ENCODE measurements at places on chromosomes 13 and 19.

- DNase-seq = peak; percentile 63
These were observed 1.4 kb downstream of the EFNB2 start for GRCh38 chr13:106533943-106534638.

- DNase-seq = no peak
These were observed 12.4 kb downstream of the CDX2 start for GRCh38 chr13:27956576-27957300.

- DNase-seq = no peak
These were observed 89.5 kb downstream of the USP12 start for GRCh38 chr13:27081893-27082679.

DNA sequence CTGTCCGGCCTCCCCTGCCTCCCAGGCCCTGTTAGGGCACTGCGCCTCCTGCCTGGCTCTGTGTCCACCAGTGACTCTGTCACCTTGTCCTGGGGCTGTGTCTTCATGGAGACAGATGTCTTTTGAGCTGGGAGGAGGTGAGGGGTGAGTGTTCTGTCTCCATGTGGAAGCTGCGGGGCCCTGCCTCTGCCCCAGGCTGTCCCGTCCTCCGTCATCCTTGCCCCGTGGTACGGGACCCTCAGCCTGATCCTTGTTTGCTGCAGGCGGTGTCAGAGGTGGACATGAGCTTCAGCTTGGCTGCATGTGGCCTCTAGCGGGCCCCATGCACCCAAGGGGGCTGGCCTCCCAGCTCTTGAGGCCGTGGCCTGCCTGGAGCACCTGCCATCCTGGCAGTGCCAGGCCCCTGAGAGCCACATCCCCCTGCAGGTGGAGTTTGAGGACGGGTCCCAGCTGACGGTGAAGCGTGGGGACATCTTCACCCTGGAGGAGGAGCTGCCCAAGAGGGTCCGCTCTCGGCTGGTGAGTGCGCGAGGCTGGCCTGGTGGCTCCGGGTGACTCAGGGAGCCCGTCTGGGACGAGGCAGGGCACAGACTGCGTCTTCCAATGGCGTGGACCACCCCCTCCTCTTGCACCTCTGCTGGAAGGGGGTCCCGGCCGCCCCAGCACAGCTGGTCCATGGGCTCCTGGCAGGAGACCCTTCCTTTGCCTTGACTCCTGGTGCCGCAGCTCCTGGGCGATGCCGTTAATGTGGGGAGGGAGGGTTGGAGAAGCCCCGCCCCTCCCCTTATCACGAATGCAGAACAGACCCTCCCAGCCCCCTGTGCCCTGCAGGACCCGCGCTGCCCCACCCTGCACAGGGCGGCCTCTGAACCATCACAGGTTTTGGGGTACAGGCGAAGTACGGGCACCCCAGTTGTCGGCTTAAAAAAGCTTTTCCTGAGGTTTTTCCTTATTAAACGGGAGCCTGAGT, 181.3 kb downstream of the KDM4B start:
- DNase-seq = no peak

DNA sequence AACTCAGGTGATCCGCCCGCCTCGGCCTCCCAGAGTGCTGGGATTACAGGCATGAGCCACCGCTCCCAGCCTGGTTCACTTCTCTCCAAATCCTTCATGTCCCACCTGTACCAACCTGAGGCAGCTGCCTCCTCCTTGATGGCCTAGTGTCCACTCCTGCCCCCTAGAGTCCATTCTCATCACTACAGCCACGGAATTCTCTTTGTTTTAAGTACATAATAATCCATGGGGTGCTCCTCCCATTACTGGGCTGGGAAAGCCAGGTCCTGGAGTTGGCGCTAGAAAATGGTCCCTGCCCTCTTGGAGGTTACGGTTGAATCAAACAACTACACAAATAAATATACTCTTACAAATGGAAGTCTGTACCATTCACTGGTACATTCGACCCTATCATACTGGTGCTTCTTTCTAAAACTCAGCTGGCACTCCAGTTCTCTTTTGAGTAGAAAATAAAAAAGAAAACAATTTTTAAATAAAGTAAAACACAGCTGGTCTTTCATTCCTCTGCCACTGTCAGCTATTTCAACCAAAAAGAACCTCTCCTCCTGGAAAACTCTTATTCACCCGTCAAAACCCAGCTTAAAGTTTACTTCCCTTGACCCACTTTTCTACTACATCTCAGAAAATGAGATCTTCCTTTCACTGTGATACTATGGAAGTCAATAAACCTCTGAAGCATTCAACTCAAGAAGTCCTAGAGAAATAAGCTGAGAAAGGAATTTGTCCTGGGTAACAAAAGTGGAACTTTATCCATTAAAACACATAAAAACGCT, 22.4 kb upstream of the ARHGEF18 start:
- DNase-seq = peak; percentile 36

DNA sequence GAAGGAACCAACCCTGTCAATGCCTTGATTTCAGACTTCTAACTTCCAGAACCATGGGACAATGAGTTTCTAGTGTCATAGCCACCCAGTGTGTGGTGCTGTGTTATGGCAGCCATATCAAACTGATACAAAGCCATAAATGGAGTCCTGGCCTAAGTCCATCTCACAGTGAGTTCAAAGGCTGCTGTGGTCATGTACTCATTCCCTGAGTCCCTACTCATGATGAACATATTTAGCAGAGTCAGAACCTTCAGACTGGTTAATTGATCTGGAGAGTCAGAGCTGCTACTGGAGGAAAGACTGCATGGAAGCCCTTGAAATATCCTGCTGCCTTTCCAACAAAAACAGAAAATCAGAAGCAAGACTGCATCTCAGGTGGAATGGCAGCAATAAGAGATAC, 39.2 kb upstream of the CSNK1A1L start:
- DNase-seq = peak; percentile 87

DNA sequence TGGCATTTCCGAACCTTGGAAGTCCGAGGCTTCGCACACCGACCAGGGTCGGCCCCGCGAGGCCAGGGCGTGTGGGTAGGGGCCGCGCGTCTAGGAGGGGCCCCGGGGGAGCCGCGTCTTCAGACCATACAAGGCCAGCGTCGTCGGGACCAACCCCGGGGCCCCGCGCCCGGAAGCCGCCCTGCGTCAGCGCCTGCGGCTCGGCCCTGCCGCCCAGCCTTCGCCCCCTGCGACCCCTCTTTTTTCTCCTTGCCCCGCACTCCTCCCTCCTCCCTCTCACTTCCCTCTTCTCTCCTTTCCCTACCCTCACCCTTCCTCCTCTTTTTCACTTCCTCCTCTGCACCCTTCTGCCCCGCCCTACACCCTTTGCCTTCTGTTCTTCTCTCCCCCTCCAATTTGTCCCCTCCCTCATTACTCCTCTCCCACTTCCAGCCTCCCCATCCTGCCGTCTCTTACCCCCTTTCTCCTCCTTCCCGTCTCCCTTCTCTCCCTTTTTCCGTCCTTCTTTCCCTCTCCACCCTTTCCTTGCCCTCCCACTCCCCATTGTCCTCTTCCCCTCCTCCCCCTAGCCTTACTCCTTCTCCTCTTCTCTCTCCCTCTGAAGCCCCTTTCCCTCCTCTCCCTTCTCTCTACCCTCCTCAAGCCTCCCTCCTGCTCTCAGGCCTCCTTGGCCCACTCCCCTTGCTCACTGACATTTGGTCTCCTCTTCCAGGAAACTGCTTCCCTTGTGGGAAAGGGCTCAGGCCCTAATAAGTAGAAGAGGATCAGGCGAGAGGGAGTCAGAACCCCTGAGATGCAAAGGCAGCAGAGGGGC, 2.2 kb upstream of the PLEKHG2 start:
- DNase-seq = no peak

DNA sequence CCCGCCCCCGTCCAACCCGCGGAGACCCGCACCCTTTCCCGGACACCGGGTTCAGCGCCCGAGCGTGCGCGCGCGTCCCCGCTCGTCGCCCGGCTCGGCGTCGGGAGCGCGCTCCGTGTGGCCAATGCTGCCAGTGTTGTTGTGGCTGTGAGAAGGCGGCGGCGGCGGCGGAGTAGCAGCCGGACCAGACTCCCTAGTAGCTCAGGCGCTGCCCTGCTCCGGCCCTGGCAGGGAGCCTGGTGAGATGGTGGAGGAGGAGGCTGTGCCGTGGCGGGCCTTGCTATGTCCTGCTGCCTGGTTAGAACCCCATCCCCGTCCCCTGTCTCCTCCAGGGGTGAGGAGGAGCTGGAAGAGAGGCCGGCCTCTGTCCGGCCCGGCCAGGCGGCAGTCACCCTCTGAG, 553.2 kb downstream of the TUBA3C start:
- no peak for DNase-seq

DNA sequence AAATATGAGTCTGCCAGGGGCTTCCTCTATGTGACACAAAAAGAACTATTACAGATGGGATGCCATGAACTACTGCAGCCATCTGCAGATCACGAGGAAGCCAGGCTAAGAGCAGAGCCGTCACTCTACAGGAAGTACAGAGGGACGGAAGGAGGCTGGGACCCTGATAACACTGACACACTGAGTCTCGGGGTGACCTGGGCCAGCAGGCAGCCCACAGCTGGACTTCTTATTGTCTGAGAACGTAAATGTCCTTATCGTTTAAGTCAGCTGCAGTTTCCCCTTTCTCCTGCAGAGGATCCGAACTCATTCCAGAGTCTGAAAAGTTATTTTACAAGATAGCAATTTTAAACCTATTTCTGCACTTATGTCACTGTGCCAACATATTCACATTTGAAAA, 20.7 kb downstream of the PARP4 start:
- DNase-seq = no peak

GRCh38 chr13:30504081-30504480, 38.3 kb upstream of the HMGB1 start:
- DNase-seq = peak; percentile 20

GRCh38 chr19:28388988-28389387, 824.0 kb downstream of the UQCRFS1 start:
- DNase-seq = no peak

GRCh38 chr13:40664350-40665125, 1.9 kb downstream of the FOXO1 start:
- no peak for DNase-seq

DNA sequence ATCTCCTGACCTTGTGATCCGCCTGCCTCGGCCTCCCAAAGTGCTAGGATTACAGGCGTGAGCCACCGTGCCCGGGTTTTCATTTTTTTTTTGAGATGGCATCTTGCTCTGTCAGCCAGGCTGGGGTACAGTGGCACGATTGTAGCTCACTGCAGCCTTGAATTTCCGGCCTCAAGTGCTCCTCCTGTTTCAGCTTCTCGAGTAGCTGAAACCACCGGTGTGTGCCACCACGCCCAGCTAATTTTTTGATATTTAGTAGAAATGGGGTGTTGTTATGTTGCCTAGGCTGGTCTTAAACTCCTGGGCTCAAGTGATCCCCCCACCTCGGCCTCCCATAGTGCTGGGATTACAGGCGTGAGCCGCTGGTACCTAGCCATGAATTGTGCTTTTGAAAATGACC, 5.9 kb downstream of the ADAT3 start:
- no peak for DNase-seq

DNA sequence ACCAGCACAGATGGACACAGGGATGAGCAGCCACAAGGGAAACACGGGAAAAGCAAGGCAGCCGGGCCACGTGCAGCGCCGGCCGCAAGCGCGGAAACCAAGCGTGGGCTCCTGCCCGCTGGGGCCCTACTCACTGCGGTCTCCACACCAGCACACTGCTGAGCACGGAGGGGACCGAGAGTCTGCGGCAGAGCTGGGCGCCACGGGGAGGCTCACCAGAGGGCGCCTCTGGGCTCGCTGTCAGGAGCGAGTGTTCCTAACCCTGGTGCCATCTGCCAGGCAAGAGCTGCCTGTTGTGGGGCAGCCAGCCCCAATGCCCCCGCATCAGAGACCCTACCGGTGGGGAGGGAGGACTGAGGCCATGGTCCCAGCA, 26.5 kb downstream of the MPND start:
- DNase-seq = peak; percentile 59

- DNase-seq = no peak
These were observed 3.1 kb downstream of the C19orf25 start for GRCh38 chr19:1475751-1476437.

GRCh38 chr13:107482688-107483087, 732.6 kb downstream of the LIG4 start:
- DNase-seq = no peak

DNA sequence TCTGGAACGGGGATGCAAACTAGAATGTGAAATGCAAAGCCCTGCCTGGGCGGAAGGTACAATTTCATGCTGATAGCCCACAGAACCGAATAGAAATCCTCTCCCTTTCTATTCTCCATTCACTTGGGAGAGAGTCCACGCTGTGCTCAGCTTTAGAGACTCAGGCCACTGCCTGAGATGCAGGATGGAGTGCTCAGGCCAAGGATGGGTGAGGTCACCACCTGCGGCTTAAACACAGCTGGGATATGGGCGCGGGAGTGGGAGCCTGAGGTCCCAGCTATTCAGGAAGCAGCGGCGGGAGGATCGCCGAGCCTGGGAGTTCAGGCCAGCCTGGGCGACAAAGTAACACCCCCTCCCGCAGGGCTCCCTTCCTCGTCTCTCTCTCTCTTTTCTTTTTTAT, 446 bp upstream of the ZNF83 start:
- DNase-seq = peak; percentile 65

GRCh38 chr13:94776956-94777355, 64.6 kb upstream of the SOX21 start:
- no peak for DNase-seq

DNA sequence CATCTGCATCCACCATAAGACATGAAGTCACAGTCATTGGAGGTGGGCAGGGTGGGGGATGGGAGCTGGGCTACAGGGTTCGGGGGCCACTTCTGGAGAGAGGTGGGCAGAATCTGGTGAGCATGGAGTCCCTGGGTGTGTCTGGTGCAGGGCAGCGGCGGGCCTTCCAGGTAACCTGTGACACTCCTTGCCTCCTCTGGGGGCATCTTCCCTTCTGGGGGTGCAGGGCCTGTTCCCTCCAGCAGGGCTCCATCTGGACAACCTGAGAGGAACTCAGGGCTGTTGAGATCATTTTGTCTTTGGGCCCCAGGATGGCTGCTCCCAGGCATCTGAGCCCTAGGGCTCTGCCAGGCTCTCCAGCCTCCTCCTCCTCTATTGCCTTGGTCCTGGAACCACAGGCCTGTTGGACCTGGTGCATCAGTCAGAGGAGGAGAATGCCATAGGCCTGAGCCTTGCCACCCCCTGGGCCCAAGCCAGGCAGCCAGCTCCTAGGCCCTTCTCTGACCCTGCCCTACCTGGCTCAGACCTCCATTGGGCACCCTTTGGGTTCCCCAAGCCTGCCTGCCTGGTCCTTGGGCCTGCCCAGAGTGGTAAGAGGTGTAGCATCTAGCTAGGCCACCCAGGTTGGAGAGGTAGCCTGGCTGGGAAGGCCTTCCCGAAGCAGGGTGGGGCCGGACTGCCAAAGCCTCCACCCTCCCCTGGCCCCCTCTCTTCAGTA, 13.4 kb downstream of the LYL1 start:
- DNase-seq = no peak

DNA sequence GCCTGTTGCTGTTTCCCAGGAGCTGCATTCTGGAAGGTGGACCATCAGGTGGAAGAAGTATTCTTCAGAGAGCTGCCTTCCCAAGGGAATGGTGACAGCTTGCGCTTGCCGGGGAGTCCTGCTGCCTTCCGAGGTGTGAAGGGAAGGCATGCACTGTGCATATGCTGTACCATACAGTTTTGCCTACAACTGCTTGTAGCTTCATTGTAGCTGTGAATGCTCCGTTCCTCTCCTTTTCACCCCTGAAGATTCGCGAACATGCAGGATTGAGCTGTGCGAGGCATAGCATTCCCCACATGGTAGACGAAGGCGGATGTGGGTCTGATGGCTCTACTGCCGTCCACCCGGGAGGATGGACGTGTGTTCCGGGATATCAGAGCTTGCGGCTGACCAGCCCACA, 243.2 kb upstream of the TSHZ3 start:
- DNase-seq = no peak
